ENCODE measurements at places on chromosomes 3 and 15.

GRCh38 chr3:32302601-32303398, 64.3 kb downstream of the CMTM8 start:
- DNase-seq: no peak

DNA sequence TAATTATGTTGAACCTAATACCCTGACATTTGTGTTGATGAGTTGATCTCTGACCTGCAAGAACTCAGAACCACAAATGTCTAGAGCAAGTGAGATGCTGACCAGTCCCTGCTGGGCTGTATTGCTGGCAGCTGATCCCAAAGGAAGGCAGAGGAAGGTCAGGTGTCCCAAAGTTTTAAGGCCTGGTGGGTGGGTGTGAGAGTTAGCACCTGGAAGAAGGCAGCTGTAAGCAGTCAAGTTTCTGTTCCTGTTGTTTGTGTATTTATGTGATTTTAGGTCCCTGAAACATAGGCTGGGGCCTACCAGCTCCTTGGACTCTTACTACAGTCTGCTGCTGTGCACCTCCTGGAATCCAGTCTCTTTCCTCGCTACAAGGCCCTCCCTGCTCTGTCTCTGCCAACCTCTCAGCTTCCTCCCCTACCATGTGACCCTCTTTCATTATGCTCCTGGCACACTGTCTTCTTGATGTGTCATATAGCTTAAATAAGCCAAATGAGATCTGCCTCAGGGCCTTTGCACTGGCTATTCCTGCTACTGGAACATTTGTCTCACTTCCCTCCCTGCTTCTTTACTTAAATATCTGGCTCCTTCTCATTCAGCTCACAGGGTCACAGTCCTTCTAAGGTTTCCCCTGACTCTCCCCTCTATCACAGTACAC, 31.0 kb upstream of the ATOSA start:
- DNase-seq: no peak

DNA sequence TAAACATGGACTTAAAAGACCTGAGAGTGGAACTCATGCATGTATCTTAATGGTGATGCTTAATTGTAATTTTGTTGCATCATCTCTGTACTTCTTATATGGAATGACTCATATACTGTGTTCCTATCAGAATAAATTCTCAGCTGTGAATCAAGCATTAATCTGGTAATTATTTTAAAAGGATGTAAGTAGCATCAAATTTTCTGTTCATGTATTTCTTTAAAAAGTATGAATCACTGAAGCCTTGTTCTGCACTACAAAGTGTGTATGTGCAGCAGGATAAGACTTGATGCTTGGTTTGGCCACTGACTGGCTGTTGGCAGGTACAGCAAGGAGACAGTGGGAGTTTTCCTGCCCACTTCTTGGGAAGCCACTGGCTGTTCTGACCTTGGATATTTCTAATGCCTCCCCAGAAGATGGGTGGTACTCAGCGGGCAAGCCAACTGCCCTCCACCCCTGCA, 123.9 kb downstream of the ANO10 start:
- no peak for DNase-seq

- no peak for DNase-seq
Observed at GRCh38 chr3:164155400-164155799, 922.9 kb downstream of the SI start.

DNA sequence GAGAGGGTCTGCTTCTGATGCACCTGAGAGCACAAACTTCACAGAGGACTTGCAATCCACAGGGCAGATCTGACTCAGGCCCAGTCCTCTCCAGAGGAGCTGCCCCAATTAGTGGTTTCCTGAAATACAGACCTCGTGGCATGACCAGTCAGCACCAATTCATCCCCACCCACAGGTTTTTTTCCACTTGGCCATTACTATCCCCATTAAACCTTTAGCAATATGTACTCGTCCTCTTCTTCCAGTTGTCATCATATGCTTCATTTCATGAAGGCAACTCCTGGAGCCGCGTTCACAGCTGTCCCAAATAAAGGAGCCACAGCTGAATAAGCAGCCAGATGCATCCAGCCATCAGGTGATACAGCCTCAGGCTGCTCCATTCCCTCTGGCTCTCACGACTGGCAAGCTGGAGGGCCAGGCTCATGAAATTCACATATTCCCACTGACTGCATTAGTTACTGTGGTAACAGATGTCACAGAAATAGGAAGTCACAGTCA, 163.1 kb downstream of the FMN1 start:
- DNase-seq: peak; percentile 86

DNA sequence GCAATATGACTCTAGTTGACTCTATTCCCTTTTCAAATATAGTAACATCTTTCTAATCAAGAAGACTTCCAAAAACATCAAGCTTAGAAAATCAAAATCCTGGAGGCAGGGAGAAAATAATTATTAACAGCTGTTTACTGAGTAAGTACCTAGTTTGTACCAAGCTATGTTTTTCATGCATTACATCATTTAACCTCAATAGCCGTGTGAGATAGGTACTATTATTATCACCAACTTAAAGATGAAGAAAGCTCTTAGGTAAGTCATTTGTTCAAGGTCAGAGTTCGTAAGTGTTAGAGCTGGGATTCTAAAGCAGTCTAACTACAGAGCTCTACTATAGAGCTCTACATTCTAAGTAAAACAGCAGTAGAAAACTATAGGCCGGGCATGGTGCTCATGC, 41.6 kb downstream of the GSK3B start:
- peak; percentile 19 for DNase-seq

DNA sequence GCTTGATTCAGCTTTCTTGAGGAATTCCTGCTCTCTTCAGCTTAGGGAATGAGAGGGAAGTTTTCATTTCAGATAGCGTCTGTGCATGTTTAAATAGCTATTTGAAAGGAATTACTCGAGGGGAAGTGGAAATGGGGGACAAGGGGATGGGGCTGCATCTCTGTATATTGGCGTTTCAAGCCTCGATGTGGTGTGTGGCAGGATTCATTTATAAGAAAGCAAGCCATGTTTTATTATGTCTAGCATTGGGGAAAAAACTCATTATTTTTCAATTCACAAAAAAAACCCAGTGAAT, 1.0 kb downstream of the ATP2C1 start:
- DNase-seq: peak; percentile 72

DNA sequence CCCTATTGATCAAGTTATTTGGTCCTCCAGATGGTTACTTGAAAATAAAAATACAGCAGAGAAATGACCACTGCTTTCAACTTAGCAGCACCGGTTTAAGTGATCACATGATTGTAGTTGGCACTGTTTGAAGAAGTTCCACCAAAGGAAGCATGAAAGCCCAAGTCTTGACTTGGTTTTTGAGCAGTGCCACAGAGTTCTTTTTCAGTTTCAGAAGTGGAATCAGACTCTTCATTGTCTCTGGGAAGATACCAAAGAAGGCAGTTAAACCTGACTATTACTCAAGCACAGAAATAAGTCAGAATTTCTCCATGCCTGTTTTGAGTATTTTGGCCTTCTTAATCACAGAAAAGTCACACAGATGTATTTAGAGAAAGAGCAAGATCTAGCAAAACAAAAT, 66.7 kb downstream of the BBX start:
- no peak for DNase-seq

GRCh38 chr15:81024936-81025335, 24.2 kb downstream of the TLNRD1 start:
- no peak for DNase-seq

GRCh38 chr3:98012979-98013378, 22.1 kb downstream of the GABRR3 start:
- DNase-seq: no peak

GRCh38 chr3:12193485-12194165, 34.9 kb upstream of the TIMP4 start:
- DNase-seq: peak; percentile 79

DNA sequence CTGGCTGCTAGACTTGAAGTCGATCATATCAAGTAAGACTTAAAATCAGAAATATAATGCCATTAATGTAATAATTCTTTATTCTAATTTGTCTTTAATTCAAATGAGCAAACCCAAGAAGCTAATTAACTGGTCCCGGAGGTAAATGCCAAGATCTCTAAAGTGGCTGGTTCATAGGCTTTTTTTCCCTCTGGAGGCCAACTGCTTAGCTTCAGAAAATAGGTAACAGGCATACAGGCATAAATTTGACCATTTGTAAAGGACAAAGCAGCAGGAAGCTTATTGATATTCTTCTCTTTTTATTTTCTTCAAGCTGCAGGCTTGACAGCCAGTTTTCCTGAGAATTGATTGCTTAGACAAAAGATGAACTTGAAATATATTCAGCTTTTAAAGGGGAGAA, 158.6 kb upstream of the RAP2B start:
- no peak for DNase-seq

DNA sequence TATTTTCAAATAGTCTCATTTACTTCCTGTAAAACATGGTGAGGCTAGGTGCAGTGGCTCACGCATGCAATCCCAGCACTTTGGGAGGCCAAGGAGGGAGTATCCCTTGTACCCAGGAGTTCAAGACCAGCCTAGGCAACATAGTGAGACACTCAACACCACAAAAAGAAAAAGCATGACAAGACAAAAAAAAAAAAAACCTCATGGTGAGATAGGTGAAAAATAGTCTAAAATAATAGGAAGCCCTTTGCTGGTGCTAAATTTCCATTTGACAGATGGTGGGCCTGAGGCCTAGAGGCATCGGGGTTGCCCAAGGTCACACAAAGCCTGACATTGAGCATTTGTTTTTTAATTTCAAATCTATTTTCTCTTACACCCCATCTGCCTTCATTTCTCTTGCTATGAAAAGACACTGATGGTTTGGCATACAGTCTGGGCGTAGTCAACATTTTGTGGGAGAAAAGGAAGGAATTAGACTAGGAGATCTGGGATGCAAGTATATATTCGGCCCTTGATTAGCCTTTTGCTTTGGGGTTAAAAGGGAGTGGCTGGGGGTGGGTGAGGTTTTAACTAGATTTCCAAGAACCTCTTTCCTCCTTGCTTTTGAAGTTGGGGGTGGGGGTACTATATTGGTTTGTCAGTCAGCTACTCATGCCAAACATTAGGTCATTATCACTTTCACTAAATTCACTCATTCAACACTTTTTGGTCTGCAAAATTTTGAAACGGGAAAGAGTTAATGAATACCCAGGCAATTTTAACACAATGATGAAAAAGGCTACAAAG, 11.3 kb downstream of the RAB8B start:
- no peak for DNase-seq

- no peak for DNase-seq
Observed at GRCh38 chr3:177057768-177058167, 139.5 kb downstream of the TBL1XR1 start.

DNA sequence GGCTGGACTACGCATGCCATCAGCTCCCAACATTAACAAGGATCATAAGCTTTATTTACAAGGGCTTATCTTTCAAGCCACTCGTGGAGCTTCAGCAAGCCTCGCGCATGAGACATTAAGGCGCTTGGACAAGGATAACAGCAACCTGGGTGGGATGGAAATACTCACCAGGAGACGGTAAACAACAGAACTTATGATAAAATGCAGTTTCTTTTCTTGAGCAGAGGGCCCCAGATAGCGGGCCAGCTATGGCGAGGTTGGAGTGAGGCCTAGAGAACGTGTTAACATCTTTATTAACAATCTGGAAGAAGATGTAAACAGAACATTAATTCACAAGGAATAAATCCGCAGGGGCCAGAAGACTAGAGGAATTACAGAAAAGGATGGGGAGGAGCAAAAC, 158.2 kb downstream of the NTRK3 start:
- DNase-seq: no peak

DNA sequence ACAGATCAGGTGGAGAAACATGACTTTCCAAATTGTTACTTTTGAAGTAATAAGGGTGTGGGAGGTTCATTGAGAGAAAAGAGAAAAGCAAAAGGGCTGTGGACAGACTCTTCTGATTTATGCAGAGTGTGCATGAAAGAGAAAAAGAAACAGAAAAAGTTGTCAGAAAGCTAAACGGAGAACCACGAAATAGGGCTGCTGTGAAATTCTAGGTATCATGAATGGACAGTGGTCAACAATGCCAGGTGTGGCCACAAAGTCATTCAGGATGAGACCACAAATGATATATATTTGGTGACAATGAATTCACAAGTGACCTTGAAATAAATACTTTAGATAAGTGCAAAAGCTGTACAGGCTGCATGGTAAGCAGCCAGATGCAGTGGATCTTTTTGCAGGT, 170.1 kb downstream of the IL5RA start:
- DNase-seq: no peak

DNA sequence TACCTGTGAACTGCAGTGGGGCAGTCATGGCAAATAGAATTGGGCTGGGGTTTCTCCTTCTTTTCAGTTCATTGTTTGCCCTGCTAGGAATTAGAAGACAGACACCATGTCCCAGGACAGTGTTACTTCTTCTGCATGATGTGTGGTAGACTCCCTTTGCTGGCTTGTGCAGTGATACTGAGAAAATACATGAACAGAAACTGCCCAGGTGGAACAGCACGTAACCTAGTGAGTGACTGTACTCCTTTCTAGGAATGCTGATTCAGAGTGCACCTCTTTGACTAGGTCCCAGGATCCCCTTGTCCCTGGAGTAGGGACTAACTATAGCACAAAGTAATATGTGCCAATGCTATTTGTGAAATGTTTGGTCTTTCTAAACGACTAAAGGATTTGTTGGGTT, 10.7 kb upstream of the SLC22A13 start:
- DNase-seq: no peak

DNA sequence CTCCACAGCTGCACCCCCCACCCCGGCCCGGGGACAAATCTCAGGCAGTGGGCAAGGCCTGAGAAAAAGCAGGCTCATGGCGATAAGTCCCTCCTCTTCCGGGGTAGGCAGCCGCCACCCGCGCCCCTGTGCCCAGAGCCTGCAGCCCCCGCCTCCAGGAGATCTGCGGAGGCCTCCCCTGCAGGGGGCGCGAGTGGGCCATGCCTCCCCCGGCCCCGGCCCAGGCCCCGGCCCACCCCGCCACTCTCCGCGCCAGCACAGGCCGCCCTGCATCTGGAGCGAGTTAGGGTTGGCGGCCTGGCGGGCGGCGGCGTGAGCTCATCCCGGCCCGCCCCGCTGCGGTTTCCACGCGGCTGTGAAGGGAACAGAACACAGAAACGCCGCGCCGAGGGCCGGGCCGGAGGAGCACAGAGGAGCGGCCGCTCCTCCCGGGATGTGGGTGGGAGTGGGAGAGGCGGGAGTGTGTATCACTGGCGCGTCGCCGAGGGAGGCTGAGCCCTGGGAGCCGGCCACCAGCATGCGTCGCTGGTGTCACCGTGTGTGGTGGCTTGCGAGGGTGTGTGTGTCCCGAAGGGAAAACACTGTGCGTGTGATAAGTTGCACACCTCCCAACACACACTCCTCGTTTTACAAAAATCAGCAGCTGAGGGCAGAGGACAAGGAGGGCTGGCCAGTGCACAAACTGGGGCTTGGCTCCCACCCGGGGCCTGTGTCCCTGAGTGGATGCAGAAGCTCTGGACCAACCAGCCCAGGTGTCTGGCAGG, 17.2 kb downstream of the MYL3 start:
- peak; percentile 97 for DNase-seq

- peak; percentile 90 for DNase-seq
Observed at GRCh38 chr15:41585127-41586047, 26.4 kb downstream of the TYRO3 start.

- DNase-seq: peak; percentile 62
Observed at GRCh38 chr3:111882799-111883198, 23.7 kb downstream of the PHLDB2 start.

- DNase-seq: no peak
Observed at GRCh38 chr3:131540143-131540542, 37.4 kb upstream of the MRPL3 start.

All from osteoblast (primary cell).